ENCODE measurements at places on chromosomes 4 and X. TPM values are rescaled to one million over a fixed set of nuclear protein-coding genes. Genes with fewer than 3 reads are reported as not detected.

GRCh38 chr4:69377562-69377961 lies 97.3 kb downstream of the UGT2B28 start:
- no peaks in the 10 kb centered on the region for H3K4me1 ChIP-seq
- no peak overlapping the region for H3K4me3 ChIP-seq
- DNase-seq: no peak

GRCh38 chr4:53997898-53998297 lies 66.5 kb downstream of the CHIC2 start:
- no peak for DNase-seq
- H3K27ac ChIP-seq: no peak overlapping the region
- H3K27me3 ChIP-seq: no peaks in the 10 kb centered on the region
- H3K4me3 ChIP-seq: no peak overlapping the region
- peaks cover 14% of the 10 kb centered on the region for H3K36me3 ChIP-seq

DNA sequence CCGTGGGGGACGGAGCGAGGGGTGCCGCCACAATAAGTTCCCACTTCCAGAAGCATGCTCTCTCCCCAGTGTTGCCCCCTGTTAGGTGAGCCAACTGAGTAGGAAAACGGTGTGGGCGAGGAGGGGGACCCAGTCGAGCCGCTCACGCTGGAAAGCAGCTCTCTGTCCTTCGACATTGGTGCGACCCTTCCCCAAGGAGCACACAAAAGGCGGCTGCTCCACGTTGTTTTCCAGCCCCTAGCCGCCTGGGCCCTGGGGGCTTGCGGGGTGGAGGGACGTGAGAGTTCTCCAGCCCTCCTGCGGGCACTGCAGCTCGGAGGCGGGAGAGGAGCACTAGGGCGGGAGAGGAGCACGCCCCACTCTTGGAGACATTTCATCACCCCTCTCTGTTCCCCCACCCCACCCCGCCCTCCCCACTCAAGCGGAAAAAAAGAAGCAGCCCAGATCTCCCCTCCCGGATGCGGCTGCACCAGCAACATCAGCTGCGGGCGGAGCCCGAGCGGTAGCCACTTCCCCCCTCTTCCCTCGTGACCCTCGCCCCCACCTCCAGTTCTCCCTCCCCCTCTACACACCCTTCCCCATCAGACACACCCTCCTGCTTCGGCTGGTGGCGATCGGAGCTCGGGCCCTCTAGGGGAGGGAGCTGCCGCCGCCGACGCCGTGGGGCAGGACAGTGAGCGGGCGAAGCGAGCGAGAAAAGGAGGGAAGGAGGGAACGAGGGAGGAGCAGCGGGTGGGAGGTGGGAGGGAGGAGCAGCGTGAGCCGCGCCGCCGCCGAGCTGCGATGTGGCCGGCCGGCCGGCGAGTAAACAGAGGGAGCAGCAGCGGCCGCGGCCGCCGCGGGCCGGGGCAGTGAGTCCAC lies at the start of gene DOCK11:
DOCK11 (plus strand) TSS at position 755 of the 861 bp plus-strand sequence. CDS start 157 bp downstream, outside the sequence.
- H3K27me3 ChIP-seq: no peaks in the 10 kb centered on the region
- H3K4me1 ChIP-seq: peaks cover 2% of the 10 kb centered on the region
- peak within 1 kb of the TSS; percentile 78 for H3K4me3 ChIP-seq
- H3K36me3 ChIP-seq: no peaks in the 10 kb centered on the region
- DNase-seq: peak; percentile 76
- peak within 1 kb of the TSS; percentile 59 for H3K27ac ChIP-seq

The CPZ gene
- 0.56 TPM for total RNA-seq

The FAM9B gene
- total RNA-seq: not detected

DNA sequence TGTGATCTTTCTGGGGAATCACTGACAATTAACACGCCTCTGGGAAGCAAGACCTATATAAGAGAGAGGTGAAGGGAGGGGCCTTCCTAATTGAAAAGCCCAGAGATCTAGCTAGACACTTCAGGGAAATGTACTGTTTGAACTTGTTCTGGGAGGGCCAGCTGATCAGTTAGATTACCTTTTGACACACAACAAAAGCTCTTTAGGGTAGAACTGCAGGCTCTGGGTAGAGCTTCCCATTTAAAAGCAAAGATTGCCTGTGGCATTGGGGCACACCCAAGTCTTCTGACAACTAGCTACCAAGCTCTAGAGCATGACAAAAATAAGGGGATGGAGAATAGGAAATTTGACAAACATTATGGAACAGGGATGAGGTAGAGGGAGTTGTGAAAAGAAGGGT lies 26.3 kb downstream of the AREG start:
- H3K4me3 ChIP-seq: no peak overlapping the region
- peaks cover 9% of the 10 kb centered on the region for H3K4me1 ChIP-seq
- H3K27me3 ChIP-seq: no peaks in the 10 kb centered on the region
- no peak overlapping the region for H3K27ac ChIP-seq
- no peaks in the 10 kb centered on the region for H3K36me3 ChIP-seq
- no peak for DNase-seq

The DCAF8L2 gene
- not detected for total RNA-seq

GRCh38 chrX:52923781-52924241 lies 26.7 kb downstream of the FAM156B start:
- H3K4me3 ChIP-seq: no peak overlapping the region
- DNase-seq: peak; percentile 69
- peak overlapping the region; percentile 93 for H3K27ac ChIP-seq
- H3K4me1 ChIP-seq: peaks cover 5% of the 10 kb centered on the region
- peaks cover 3% of the 10 kb centered on the region for H3K27me3 ChIP-seq
- H3K36me3 ChIP-seq: no peaks in the 10 kb centered on the region

The RBMXL3 gene
- total RNA-seq: not detected

DNA sequence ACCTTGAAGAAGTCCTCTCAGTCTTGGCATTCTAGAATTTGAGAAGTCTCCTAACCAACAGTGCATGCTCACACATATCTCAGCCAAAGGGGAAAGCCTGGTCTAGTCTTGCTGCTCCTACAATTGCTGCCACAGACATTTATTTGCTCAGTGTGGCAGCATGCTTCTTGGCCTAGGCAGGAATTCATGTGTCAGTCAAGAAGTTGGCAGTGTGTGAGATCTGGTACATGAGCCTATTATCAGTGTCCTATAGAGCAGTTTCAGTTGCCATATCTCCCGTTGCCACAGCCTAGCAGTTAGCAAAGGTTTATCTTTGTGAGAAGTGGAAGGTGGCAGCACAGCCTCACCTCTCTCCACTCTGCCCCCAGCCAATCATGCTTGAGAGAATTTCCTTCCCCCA lies 176.9 kb upstream of the ARHGEF9 start:
- H3K27me3 ChIP-seq: no peaks in the 10 kb centered on the region
- H3K27ac ChIP-seq: no peak overlapping the region
- H3K36me3 ChIP-seq: no peaks in the 10 kb centered on the region

DNA sequence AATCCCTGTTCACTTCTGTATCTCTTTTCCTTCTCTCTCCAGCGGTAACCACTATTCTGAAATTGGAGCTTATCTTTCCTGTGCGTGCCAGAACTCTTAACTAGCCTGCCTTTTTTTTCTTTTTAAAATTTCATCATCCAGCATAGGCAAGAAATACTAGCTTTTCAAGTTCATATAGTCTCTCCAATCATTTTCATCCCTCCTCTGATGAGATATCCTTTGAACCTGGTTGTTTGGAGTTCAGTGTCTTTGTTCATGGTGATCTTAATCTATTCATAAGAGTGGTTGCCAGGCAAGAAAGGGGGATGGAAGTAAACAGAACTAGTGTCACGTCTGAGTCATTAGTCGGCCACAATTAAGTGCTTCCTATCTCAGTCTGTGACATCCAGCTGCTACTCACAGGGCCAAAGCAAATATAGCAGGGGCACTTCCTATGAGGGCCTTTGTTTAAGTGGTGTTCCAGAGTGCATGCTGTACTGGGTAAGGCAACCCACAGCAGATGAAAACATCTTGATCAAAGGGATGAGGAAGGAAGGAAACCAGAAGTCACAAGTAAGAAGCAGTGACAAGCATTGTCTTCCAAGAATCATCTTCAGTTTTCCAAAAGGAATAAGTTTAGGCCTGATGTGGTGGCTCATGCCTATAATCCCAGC lies 56.4 kb upstream of the XIAP start:
- H3K27me3 ChIP-seq: no peaks in the 10 kb centered on the region
- H3K36me3 ChIP-seq: no peaks in the 10 kb centered on the region
- peak overlapping the region; percentile 47 for H3K27ac ChIP-seq
- peaks cover 2% of the 10 kb centered on the region for H3K4me1 ChIP-seq
- no peak overlapping the region for H3K4me3 ChIP-seq

DNA sequence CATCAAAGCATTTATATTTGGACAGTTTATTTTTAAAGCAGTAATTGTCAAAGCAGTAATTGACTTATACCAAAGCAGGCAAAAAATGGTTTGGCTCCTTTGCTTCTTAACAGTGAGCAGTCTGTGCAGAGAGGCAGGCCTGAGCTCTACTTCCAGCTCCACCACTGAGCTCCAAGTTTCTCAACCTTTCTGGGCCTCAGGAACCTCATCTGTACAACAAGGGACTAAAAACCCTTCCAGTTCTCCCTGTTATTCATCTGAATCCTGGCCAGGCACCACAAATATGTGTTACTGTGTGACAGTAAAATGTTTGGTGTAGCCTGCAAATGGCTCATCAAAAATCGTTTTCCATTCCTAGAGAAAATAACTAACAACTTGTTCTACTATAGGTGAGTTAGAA lies 88.7 kb upstream of the TTC29 start:
- H3K36me3 ChIP-seq: no peaks in the 10 kb centered on the region
- no peak overlapping the region for H3K27ac ChIP-seq
- H3K4me3 ChIP-seq: no peak overlapping the region

- H3K4me3 ChIP-seq: no peak overlapping the region
- no peak overlapping the region for H3K27ac ChIP-seq
- peaks cover 41% of the 10 kb centered on the region for H3K27me3 ChIP-seq
- DNase-seq: no peak
- H3K4me1 ChIP-seq: no peaks in the 10 kb centered on the region
Measured at GRCh38 chr4:48493452-48494100, 3.5 kb downstream of the ZAR1 start.

GRCh38 chrX:74231625-74232024 lies 72.4 kb upstream of the ZCCHC13 start:
- H3K4me3 ChIP-seq: no peak overlapping the region
- H3K27ac ChIP-seq: no peak overlapping the region
- peaks cover 5% of the 10 kb centered on the region for H3K36me3 ChIP-seq
- DNase-seq: no peak
- H3K4me1 ChIP-seq: no peaks in the 10 kb centered on the region

The PDCL2 gene
- total RNA-seq: not detected

DNA sequence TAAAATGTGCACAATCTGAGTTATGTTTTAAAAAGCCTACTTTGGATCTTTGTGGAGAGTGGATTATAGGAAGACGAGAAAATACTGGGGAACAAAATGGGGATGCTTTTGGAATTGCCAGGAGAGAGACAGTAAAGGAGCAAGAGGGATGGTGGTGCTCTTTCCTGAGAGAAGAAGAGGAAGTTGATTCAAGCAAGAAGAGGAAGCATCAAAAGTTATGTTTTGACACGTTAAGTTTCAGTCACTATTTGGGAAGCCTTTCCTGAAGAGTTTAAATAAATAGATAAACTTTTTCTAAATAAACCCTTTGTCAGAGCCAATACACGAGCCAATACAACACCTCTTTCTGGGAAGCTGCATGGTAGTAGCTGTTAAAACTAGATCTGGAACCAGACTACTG lies 394.1 kb downstream of the GALNTL6 start:
- H3K27me3 ChIP-seq: no peaks in the 10 kb centered on the region
- no peaks in the 10 kb centered on the region for H3K4me1 ChIP-seq
- DNase-seq: no peak
- no peak overlapping the region for H3K27ac ChIP-seq
- H3K4me3 ChIP-seq: no peak overlapping the region

- H3K4me1 ChIP-seq: no peaks in the 10 kb centered on the region
- H3K27me3 ChIP-seq: peaks cover 2% of the 10 kb centered on the region
- H3K4me3 ChIP-seq: no peak overlapping the region
- no peaks in the 10 kb centered on the region for H3K36me3 ChIP-seq
- no peak overlapping the region for H3K27ac ChIP-seq
- no peak for DNase-seq
Measured at GRCh38 chrX:43998374-43998773, 25.2 kb upstream of the NDP start.

All from IMR-90 (cell line).